Eye (tissue), 1 donor: ENCODE measurements at places on chromosomes 12 and 14.

GRCh38 chr14:36515896-36516718, 3.9 kb downstream of the NKX2-1 start:
- peak; percentile 52 for DNase-seq

- no peak for DNase-seq
These were observed 10.9 kb downstream of the EVL start for GRCh38 chr14:100076133-100076532.

DNA sequence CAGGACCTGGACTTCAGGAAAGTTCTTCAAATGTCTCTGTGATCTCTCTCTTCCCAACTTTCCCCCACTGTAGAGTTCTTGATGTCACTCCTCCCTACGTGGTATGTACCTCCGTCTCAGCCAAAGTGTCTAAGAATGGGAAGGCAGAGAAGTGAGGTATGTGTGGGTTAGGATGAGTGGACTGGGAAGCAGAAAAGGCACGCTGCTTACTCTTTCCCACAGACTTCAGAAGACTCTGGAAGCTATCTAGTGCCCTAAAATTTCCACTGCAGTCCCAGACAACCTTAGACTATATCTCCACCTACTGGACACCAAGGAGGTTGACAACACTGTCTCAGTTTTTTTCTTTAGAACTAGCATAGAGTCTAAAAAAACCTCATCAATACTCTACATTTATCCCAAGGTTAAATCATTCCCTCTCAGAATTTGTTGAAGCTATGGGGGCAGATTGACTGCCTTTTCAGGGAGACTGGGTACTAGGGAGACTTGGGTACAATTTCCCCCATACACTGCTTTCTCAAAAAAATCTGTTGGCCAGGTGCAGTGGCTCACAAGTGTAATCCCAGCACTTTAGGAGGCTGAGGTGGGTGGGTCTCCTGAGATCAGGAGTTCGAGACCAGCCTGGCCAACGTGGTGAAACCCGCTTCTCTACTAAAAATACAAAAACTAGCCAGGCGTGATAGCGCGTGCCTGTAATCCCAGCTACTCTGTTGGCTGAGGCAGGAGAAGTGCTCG, 20.6 kb upstream of the ITGA5 start:
- DNase-seq = peak; percentile 76

- DNase-seq = no peak
These were observed 56.6 kb downstream of the GPATCH2L start for GRCh38 chr14:76208340-76208739.

GRCh38 chr14:35533357-35534207, at the start of gene INSM2:
TSS of gene INSM2 (plus strand) at chr14:35534164. CDS start at chr14:35534253, 89 bp downstream.
- peak; percentile 94 for DNase-seq

- peak; percentile 48 for DNase-seq
These were observed 106.5 kb upstream of the PRKD1 start for GRCh38 chr14:30034152-30034551.

GRCh38 chr12:104312202-104312601, 8.7 kb downstream of the EID3 start:
- DNase-seq = no peak

DNA sequence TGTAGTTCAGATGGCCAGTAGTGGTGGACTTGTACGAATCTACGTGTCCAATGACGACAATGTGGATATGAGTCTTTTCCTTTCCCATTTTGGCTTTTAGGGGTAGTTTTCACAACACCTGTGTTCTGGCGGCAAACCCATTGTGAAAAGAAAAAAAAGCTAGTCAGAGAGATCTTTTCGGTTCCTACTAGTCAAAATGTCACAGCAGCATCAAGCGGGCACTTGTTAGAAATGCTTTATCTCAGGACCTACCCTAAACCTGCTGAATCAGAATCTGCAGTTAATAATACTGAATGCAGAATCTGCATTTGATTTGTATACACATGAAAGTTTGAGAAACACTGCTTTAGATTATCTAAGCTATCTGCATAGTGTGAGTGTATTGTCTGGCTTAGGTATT, 18.3 kb downstream of the AEBP2 start:
- no peak for DNase-seq

DNA sequence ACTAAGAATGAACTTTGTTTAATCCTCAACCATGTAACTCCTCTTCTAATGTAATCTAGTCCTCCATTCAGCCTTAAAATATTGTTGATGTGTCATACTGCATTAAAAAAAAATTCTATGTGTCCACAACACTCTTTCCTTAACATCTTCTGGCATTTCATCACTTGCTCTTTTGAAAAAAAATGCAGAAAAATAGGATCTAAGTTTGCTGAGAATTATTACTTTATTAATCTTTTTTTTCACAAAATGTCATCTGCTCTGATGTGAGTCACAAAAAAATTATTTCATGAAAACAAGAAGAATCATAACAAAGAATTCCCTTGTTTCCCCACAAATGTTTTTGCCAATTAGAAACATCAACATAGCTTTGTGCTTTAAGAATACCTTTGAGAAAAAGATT, 410.1 kb upstream of the MGAT4C start:
- no peak for DNase-seq

DNA sequence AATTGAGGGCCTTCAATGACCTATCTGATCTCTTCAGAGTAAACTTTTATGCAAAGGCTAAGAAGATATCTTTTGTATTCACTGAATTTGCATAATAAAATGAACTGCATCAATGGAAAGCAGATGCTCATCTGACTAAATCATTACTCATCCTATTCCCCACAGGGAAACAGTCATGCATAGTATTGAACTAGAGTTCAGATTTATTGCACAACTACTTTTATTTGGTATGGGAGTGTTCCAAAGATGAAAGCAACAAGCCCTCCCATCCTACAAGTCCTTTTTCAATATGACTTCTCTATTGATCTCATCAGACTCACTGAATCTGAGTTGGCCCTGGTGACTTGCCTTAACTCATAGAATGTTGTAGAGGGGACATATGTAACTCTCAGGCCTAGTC, 159.8 kb downstream of the KITLG start:
- DNase-seq = no peak

GRCh38 chr14:28097585-28097984, 669.0 kb upstream of the FOXG1 start:
- no peak for DNase-seq

DNA sequence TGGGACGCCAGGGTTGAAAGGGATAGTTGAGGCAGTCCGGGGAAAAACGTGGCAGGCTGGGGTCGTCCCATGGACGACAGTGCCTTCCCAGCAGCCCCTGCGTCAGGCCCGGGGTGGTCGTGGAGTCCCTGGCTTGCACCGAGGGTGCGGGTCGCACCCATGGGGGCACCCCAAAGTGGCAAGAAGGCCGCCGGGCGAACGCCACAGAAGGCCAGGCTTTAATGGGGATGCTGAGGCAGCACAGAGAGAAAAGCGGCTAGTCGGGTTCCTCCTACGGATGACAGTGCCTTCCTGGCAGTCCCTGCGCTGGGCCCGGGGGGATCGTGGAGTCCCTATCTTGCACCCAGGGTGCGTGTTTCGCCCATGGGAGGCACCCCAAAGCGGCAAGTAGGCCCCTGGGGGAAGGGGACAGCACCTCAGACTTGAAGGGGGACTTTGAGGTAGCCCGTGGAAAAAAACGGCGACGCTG, 158.6 kb upstream of the ALG10B start:
- DNase-seq = no peak

DNA sequence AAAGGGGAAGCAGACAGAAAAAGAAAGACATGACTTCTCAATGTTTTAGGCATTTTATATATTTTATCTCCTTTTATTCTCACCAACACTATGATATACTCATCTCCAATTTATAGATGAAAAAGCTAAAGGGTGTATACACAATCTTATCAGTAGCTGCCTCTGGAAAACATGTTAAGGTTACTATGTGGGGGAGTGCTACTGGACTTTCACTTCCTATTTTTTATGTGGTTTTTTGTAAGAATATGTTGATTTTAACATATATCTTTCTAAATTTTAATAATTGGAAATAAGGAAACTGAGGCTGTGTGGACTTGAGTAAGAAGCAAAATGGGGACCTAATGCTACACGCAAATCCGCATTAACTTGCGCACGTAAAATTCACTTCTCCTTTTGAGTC, 99.6 kb upstream of the PDE3A start:
- no peak for DNase-seq

GRCh38 chr12:122920687-122921086, 24.8 kb upstream of the VPS37B start:
- no peak for DNase-seq

GRCh38 chr14:71384007-71384845, 477.0 kb downstream of the PCNX1 start:
- DNase-seq = no peak

GRCh38 chr14:75979648-75980565, 1.9 kb downstream of the TGFB3 start:
- DNase-seq = no peak

- no peak for DNase-seq
These were observed 82.4 kb downstream of the ZFC3H1 start for GRCh38 chr12:71581206-71581605.

GRCh38 chr14:103653805-103654204, 24.8 kb downstream of the KLC1 start:
- no peak for DNase-seq

DNA sequence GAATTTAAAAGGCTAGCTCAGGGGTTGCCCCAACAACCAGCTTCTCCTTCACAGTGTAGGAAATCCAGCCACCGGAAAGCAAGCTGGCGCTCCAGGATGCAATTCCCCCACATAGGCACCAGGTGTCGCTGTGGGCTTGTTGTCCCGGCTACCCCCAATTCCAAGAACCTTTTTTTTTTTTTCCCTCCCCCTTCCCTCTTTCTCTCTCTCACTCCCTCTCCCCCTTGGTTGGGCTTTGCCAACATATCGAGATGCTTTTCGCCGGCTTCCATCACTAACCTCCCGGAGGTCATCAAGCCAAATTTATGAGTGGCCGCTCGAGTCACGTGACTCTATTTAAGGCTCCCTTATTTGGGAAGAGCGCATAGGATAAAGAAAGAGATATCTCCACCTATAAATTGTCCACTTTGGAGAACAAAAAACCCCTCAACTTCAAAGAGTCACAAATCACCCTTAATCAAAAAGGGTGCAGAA, at the start of gene HOXC5:
Gene HOXC5, plus strand, starts transcription at position 424 of the 474 bp plus-strand sequence. CDS start 73 bp downstream, outside the sequence.
- peak; percentile 92 for DNase-seq

DNA sequence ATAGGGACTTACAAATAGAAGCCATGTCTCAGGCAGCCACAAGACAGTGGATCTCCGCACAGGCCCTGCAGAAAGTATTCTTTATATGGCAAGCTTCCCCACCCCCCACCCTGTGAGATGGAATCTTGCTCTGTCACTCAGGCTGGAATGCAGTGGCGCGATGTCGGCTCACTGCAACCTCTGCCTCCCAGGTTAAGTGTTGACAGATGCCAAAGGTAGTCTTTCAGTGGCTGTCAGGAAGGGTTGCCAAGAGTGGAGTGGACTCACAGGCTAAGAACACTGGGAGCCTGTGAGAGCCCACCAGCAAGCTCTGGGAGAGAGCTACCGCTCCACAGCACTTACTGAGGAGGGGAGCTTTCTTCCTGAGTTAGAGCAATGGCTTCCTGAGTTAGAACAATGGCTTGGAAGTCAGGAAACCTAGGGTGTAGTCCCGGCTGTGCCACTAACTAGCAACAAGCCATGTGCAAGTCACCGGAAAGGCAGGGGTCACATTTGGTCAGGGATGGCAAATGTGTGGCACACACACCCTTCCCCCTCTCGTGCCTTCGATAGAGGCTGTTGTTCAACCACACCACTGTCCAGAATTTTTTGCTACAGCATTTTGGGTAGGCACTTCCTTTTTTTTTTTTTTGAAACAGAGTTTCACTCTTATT, 2.6 kb downstream of the RNASE1 start:
- peak; percentile 66 for DNase-seq

DNA sequence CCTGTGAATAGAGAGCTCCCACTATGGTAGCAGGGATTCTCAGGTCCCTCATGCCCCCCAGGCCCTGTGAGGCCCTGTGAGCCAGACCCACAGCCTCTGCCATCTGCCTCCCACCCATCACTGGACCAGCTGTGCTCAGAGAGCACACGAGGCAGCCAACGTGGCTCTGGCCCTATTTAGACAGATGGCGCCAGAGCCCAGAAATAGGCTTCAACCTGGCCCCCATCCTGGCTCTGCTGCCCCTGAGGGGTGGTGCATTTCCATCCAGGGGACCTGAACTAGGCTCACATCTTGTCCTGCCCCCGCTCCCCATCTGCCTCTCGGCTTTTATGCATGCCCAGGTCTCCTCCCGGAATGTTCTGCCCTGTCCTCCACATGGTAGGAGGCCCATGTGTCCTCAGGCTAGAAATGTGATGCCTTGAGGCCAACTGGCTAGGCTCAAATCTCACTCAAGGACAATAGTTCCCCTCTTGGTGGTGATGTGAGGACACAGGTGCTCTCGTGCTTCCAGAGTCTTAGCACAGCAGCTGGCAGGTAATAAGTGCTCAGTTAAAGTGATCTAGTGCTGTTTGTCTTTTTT, 18.9 kb downstream of the TMEM63C start:
- no peak for DNase-seq

- DNase-seq = no peak
These were observed 80.5 kb upstream of the PCED1B start for GRCh38 chr12:46998811-46999368.
